ENCODE measurements at places on chromosomes 11 and 22. TPM values are rescaled to one million over a fixed set of nuclear protein-coding genes. Genes with fewer than 3 reads are reported as not detected.

GGTLC2 gene
- total RNA-seq, result not detected

OR2D2 gene
- 0.20 TPM for total RNA-seq

PVALB gene
- total RNA-seq, result not detected

TCF20 gene
- total RNA-seq, result 66.7 TPM

NFRKB gene
- total RNA-seq, result 27.4 TPM

MS4A4E gene
- not detected for total RNA-seq

SCN4B gene
- 0.32 TPM for total RNA-seq

GRCh38 chr11:120375076-120375475, 38.9 kb downstream of the ARHGEF12 start:
- no peak for DNase-seq

GRCh38 chr11:76175783-76176182, 30.5 kb downstream of the WNT11 start:
- DNase-seq, result no peak

GRCh38 chr11:35949242-35949641, 5.4 kb downstream of the LDLRAD3 start:
- no peak for DNase-seq

- DNase-seq, result no peak
Observed at GRCh38 chr22:22767876-22768602, 119.6 kb upstream of the IGLL5 start.

- no peak for DNase-seq
Observed at GRCh38 chr11:65528819-65529350, 4.0 kb downstream of the SCYL1 start.

- no peak for DNase-seq
Observed at GRCh38 chr22:37223965-37224551, 11.8 kb upstream of the SSTR3 start.

DNA sequence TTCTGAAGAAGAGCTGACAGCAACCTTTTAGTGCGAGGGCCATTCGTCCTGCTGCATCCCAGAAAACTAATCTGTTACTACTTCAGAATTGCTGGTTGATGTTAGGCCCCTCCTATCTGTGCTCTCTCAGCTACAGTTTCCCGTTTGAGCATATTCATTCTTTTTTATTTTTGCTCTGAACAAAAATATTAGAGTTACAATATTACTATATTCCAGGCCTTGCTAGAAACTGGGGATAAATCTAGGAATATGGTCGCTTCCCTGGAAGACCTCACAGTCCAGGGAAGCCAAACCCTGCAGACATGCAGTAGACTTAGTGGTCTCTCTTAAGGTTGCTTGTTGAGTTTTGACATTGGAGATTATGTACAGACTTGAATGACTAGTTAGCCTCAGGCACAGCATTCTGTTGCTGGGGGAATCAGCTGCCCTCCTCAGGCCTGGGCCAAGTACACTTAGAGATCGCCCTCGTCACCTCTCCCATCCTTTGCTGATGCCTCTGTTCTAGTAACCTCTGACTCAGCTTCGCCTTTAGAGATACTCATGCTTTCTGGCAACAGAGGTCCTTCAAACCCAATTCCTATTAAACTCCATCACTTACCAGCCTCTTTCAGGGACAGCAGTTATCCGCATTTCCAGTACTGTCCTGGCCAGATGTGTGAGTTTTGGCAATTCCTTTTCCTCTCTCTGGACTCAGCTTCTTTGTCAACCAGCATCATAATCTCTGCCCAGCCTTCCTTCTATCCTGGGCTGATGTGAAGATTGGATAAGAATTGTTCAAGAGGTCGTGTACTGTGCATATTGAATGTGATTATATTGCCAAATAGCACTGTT, 698 bp upstream of the ANAPC15 start:
- DNase-seq, result no peak

- no peak for DNase-seq
Observed at GRCh38 chr11:83070731-83071566, 748 bp downstream of the RAB30 start.

GRCh38 chr11:83840326-83840725, 554.2 kb upstream of the CCDC90B start:
- DNase-seq, result no peak

GRCh38 chr11:12989428-12990161, 19.5 kb upstream of the RASSF10 start:
- DNase-seq, result no peak

DNA sequence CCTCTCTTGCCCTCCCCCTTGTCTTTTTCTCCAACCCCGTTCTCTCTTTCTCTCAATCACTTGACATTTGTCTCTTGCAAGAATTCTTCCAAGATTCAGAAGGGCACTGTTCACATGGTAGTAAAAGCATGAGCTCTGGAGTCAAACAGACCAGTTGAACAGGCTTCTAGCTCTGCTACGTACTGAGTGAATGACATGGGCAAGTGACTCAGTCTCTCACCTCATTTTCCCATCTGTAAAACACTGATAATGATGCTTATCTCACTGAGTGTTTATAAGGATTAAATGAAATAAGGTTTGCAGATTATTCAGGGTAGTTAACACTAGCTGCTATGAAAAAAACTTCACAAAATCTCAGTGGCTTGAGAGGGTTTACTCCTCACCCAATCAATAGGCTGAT, 5.9 kb upstream of the IL10RA start:
- DNase-seq, result no peak

- DNase-seq, result no peak
Observed at GRCh38 chr11:105328061-105328460, 188.5 kb upstream of the CARD18 start.

GRCh38 chr11:46527591-46528130, 66.2 kb downstream of the AMBRA1 start:
- DNase-seq, result no peak

Data from HCT116 (cell line).